ENCODE measurements at places on chromosomes 6 and 20.

GRCh38 chr6:15894973-15895725, 232.3 kb upstream of the DTNBP1 start:
- no peak for DNase-seq

- DNase-seq, result no peak
These were observed 23.1 kb downstream of the CRYBG1 start for GRCh38 chr6:106383573-106383972.

GRCh38 chr6:166143011-166143410, 24.6 kb downstream of the TBXT start:
- DNase-seq, result no peak

DNA sequence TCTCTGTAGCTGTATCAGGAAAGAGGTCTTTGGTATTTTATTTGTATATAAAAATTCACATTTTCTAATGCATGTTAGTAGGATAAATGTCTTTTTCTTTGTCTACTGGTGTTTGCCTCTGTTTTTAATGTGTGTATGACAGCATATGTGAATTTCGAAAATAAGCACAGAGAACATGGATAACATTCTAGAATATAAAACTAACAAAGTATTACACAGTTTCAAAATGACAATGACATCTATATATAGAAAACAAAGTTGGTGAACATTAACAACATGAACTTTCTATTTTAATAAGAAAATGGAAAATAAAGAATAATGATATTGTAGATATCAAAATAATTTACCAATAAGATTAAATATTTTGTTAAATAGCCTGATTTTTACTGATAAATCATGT, 608.0 kb downstream of the COL12A1 start:
- DNase-seq, result no peak

DNA sequence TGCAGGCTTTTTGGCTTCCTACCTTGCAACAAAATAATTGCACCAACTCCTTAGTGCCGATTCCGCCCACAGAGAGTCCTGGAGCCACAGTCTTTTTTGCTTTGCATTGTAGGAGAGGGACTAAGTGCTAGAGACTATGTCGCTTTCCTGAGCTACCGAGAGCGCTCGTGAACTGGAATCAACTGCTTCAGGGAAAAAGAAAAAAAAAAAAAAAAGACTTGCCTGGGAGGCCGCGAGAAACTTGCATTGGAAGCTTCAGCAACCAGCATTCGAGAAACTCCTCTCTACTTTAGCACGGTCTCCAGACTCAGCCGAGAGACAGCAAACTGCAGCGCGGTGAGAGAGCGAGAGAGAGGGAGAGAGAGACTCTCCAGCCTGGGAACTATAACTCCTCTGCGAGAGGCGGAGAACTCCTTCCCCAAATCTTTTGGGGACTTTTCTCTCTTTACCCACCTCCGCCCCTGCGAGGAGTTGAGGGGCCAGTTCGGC, 420 bp downstream of the SOX4 start:
- no peak for DNase-seq

- DNase-seq, result no peak
These were observed 4.4 kb upstream of the IBTK start for GRCh38 chr6:82251942-82252341.

- DNase-seq, result no peak
These were observed 82.6 kb downstream of the TBX18 start for GRCh38 chr6:84681693-84682326.

- no peak for DNase-seq
These were observed 70.2 kb downstream of the SLC22A3 start for GRCh38 chr6:160418370-160418769.

GRCh38 chr6:31765910-31766794, 3.7 kb downstream of the SAPCD1 start:
- no peak for DNase-seq

- no peak for DNase-seq
These were observed 39.0 kb upstream of the SLC22A1 start for GRCh38 chr6:160082627-160083026.

- no peak for DNase-seq
These were observed 51.4 kb downstream of the CD40 start for GRCh38 chr20:46169245-46170171.
